ENCODE measurements at places on chromosomes 5 and 9. TPM values are rescaled to one million over a fixed set of nuclear protein-coding genes. Genes with fewer than 3 reads are reported as not detected.

The LCN1 gene
- not detected for polyA plus RNA-seq

The PCDHA10 gene
- polyA plus RNA-seq = 0.02 TPM

The SLC22A5 gene
- polyA plus RNA-seq = 4.1 TPM

The MUSK gene
- 0.14 TPM for polyA plus RNA-seq

The ZBED3 gene
- polyA plus RNA-seq = 1.0 TPM

Measured in esophagus (tissue), 2 donors.